Neural progenitor cell (in vitro differentiated cells): ENCODE measurements at places on chromosomes 13 and 19. TPM values are rescaled to one million over a fixed set of nuclear protein-coding genes. Genes with fewer than 3 reads are reported as not detected.

- DNase-seq: no peak
These were observed 90.1 kb upstream of the C1QTNF9B start for GRCh38 chr13:23987331-23987894.

The LYL1 gene
- total RNA-seq: 0.88 and 2.2 TPM in 2 replicates

DNA sequence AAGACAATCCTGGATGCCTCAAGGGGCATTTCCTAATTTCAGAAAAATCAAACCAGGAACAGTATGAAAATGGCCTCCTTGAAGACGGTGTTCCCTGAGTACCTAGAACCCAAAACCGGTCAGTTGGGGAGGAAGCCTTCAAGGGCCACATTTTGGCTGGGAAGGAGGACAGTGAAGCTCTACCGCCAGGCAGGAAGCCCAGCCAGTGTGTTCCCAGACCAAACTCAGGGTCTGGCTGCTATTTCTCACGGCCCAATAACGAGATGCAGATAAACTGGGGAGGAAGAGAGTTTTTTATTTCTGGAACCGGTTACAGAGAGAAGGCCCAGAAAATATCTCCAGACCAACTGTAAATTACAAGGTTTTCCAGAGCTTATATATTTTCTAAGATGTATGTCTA lies 24.3 kb upstream of the CEACAM21 start:
- no peak for DNase-seq

- DNase-seq: no peak
These were observed 254.7 kb downstream of the KLF12 start for GRCh38 chr13:73879346-73880015.

DNA sequence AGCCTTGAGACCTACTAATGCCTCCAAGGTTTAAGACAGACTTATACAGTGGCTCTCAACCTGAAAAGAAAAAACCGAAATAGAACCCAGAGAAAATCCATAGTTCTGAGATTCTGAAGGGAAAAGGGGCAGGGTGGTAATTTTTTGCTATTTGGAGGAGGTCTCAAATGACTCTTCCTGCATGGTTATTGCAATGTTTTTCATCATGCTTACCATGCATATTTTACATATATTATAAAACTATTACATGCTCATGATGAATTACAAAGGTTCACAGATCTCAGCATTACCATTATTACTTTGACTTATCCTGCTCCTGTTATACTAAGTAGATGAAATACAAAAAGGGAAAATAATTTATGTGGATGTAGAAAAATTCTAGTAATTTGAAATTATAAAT lies 47.6 kb downstream of the N4BP2L2 start:
- no peak for DNase-seq

GRCh38 chr13:41827507-41828213 lies 133.2 kb downstream of the VWA8 start:
- DNase-seq: no peak

The TNNT1 gene
- 74.1 and 121 TPM in 2 replicates for total RNA-seq

- DNase-seq: peak; percentile 28
These were observed 341.0 kb downstream of the DNAJC15 start for GRCh38 chr13:43364210-43365038.

DNA sequence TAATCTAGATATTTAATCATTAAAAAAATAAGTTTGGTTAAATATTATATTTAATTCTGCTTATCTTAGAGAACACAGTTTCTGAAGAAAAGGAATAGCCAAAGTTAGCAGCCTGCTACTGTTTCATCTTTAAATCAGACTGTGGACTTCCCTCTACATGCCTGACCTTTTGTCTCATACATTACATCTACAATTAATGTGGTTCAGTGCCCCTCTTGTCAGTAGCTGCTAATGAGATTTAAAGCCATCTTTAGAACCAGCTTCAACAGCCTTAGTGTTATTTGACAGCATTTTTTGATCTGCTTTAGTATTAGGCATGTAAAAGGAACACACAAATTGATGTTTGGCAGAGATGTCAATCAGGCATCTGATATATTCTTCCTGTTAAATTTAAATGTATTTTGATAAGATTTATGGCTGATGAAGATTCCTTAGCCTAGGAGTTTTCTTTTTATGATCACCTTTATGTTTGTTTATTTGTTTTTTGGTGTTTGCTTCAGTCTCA lies 1925.8 kb upstream of the PRR20A start:
- DNase-seq: peak; percentile 78

- DNase-seq: no peak
These were observed 389.4 kb downstream of the RFC3 start for GRCh38 chr13:34207334-34207733.

The CATSPERD gene
- not detected in 2 replicates for total RNA-seq

- no peak for DNase-seq
These were observed 83.7 kb downstream of the NUFIP1 start for GRCh38 chr13:44905556-44905955.
